ENCODE measurements at places on chromosomes 16 and 17. TPM values are rescaled to one million over a fixed set of nuclear protein-coding genes. Genes with fewer than 3 reads are reported as not detected.

The MIEF2 gene
- 9.1 TPM for polyA plus RNA-seq

- peaks cover 6% of the 10 kb centered on the region for H3K4me1 ChIP-seq
- H3K27ac ChIP-seq, result no peak overlapping the region
- peaks cover 8% of the 10 kb centered on the region for H3K36me3 ChIP-seq
- no peak for DNase-seq
- no peaks in the 10 kb centered on the region for H3K27me3 ChIP-seq
These were observed 5.6 kb downstream of the WSB1 start for GRCh38 chr17:27299384-27300049.

DNA sequence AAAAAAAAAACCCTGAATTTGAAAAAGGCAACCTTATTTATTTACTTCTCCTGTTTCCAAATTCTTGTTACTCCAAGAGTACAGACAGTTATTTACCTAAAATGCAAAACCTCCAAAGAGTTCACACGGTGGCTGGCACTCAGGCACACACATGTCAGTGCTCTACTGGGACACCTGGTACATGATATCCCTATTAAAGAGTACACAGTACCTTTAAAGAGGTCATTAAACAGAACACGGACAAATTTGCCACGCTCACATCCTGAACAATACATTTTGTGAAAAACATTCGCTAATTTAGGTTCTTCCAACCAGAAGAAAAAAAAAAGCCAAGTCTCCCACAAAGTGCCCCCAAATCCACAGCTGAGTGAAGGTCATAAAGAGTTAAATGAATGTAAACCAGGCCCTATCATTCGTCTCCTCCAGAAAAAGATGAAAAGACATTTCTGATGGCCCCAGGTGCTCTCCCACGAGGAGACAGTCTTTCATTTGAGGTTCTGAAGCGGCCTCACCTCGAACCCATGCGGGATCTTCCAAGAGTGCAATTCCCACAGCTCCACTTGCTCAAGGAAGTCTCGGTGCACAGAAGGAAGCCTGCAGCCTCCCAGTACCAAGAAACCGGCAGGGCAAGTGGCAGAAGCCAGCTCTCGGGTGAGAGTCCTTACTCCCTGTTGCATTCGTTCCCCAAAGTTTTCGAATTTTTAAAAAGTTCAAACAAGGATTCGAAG is 993 bp downstream of the ERN1 start:
- peak overlapping the region; percentile 58 for H3K27ac ChIP-seq
- no peak for DNase-seq
- peak overlapping the region; percentile 85 for H3K4me3 ChIP-seq
- no peaks in the 10 kb centered on the region for H3K36me3 ChIP-seq
- peaks cover 36% of the 10 kb centered on the region for H3K4me1 ChIP-seq

The KRT24 gene
- polyA plus RNA-seq, result 1.8 TPM

DNA sequence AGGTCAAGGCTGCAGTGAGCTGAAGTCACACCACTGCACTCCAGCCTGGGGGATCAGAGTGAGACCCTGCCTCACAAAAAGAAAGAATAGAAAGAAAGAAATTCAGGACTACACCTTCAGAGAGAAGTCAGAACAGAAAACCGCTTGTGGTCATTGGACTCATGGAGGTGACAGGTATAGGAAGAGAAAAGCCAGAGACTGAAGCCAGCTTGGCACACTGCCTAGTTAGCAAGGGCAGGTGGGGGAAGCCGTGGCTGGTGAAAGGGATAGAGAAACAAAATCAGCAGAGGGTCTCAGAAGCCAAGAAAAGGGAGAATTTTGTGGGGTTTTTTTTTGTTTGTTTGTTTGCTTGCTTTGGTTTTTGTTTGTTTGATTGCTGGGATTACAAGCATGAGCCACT is 32.9 kb upstream of the SKAP1 start:
- no peaks in the 10 kb centered on the region for H3K4me1 ChIP-seq
- DNase-seq, result no peak
- no peaks in the 10 kb centered on the region for H3K27me3 ChIP-seq
- no peaks in the 10 kb centered on the region for H3K36me3 ChIP-seq

DNA sequence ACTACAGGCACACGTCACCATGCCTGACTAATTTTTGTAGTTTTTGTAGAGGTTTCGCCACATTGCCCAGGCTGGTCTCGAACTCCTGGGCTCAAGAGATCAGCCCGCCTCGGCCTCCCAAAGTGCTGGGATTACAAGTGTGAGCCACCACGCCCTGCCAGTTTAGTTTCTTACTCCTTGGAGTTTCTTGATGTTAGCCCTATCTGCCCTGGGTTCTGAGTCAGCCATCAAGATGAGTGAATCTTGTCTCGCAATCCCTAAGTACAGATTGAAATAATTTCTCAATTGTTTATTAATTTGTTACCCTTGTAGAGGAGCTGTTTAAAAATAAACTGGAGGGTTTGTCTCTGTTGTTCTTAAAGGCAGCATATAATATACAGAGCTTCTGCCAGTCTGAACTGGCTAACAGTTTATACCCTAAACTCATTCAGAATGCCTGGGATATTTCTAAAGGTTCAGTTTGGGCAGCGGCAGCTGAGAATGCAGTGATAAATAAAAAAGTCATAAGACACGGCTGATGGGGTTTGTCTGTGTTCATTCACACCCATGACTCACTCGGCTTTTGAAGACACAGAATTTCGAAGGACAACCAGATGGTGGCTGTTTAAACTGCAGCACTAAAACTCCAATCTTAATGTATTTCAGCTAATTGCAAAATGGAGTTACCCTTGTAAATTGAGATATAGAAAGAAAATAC is 39.6 kb downstream of the GPRC5B start:
- no peak for DNase-seq
- H3K4me1 ChIP-seq, result no peaks in the 10 kb centered on the region
- H3K36me3 ChIP-seq, result no peaks in the 10 kb centered on the region
- H3K27me3 ChIP-seq, result no peaks in the 10 kb centered on the region
- H3K27ac ChIP-seq, result no peak overlapping the region

DNA sequence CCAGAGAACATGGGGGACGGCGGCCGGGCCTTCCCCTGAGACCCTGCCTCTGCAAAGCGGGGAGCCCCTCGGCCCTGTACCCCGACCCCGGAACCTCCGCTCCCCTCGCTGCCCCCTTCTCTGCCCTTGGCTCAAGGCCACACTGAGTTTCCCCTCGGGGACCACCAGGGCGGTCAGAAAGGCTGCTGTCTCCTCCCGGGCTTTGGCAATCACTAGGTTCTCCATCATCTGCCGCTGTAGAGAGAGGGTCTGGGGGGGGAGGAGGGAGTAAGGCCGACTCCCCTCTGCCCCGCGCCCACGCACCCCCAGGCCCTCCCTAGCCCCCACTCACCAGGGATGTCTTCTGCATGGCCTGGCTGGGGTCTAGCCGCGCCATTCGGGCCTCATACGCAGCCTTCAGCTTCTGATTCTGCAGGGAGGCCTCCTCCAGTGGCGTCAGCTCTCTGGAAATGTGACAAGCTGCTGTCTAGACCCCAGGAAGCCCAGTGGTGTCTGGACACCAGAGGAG is 8.4 kb downstream of the VPS9D1 start:
- H3K36me3 ChIP-seq, result peaks cover 5% of the 10 kb centered on the region
- H3K27me3 ChIP-seq, result no peaks in the 10 kb centered on the region
- no peak for DNase-seq
- H3K4me1 ChIP-seq, result peaks cover 5% of the 10 kb centered on the region
- H3K27ac ChIP-seq, result peak overlapping the region; percentile 47
- H3K4me3 ChIP-seq, result peak overlapping the region; percentile 74

The PLA2G10 gene
- polyA plus RNA-seq, result 3.2 TPM

- H3K36me3 ChIP-seq, result no peaks in the 10 kb centered on the region
- no peak for DNase-seq
- H3K27me3 ChIP-seq, result peaks cover 7% of the 10 kb centered on the region
- H3K27ac ChIP-seq, result no peak overlapping the region
- H3K4me3 ChIP-seq, result no peak overlapping the region
These were observed 88.6 kb upstream of the NKD1 start for GRCh38 chr16:50459496-50460080.

The HOXB9 gene
- not detected for polyA plus RNA-seq

The CALB2 gene
- polyA plus RNA-seq, result 0.39 TPM

- no peaks in the 10 kb centered on the region for H3K27me3 ChIP-seq
- peaks cover 15% of the 10 kb centered on the region for H3K4me1 ChIP-seq
- DNase-seq, result peak; percentile 60
- peaks cover 4% of the 10 kb centered on the region for H3K36me3 ChIP-seq
These were observed 497 bp downstream of the SMIM5 start for GRCh38 chr17:75633486-75634375.

GRCh38 chr16:56583351-56584168 is 5.8 kb upstream of the MT3 start:
- no peak for DNase-seq
- H3K27me3 ChIP-seq, result peaks cover 13% of the 10 kb centered on the region
- no peak overlapping the region for H3K4me3 ChIP-seq

GRCh38 chr16:12496186-12496585 is 307.5 kb downstream of the CPPED1 start:
- H3K27ac ChIP-seq, result no peak overlapping the region
- no peaks in the 10 kb centered on the region for H3K4me1 ChIP-seq
- no peaks in the 10 kb centered on the region for H3K27me3 ChIP-seq
- no peak overlapping the region for H3K4me3 ChIP-seq

DNA sequence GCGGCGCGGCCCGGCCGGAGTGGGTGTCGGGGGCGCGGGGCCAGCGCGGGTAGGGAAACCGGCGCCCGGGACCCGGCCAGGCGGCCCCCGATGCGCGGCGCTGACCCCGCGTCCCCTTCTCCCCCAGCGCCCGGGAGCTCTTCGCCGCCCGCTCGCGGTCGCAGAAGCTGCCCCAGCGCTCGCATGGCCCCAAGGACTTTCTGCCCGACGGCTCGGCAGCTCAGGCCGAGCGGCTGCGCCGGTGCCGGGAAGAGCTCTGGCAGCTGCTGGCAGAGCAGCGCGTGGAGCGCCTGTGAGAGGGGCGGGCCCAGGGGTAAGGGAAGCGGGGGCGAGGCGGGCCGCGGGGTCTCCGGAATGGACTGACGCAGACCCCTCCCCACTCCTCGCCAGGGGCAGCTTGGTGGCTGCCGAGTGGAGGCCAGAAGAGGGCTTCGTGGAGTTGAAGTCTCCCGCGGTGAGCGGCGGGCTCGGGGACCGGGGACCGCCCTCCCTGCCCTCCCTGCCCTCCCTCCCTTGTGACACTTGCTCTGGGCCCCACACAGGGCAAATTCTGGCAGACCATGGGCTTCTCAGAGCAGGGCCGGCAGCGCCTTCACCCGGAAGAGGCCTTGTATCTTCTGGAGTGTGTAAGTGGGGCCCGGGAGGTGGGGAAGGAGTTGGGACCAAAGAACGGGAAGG is 430 bp downstream of the TSEN54 start:
- peaks cover 11% of the 10 kb centered on the region for H3K36me3 ChIP-seq
- no peak overlapping the region for H3K27ac ChIP-seq
- DNase-seq, result no peak
- H3K4me1 ChIP-seq, result peaks cover 22% of the 10 kb centered on the region
- no peaks in the 10 kb centered on the region for H3K27me3 ChIP-seq

- no peaks in the 10 kb centered on the region for H3K36me3 ChIP-seq
- H3K27ac ChIP-seq, result peak overlapping the region; percentile 83
- H3K4me1 ChIP-seq, result peaks cover 17% of the 10 kb centered on the region
- no peak overlapping the region for H3K4me3 ChIP-seq
- DNase-seq, result no peak
These were observed 1.4 kb upstream of the TENT4B start for GRCh38 chr16:50151756-50152155.

- no peak for DNase-seq
- H3K4me1 ChIP-seq, result no peaks in the 10 kb centered on the region
- H3K27ac ChIP-seq, result no peak overlapping the region
- H3K27me3 ChIP-seq, result no peaks in the 10 kb centered on the region
- H3K4me3 ChIP-seq, result no peak overlapping the region
- peaks cover 11% of the 10 kb centered on the region for H3K36me3 ChIP-seq
These were observed 62.6 kb upstream of the RASL10B start for GRCh38 chr17:35668802-35669201.

The LITAFD gene
- not detected for polyA plus RNA-seq

The CA7 gene
- not detected for polyA plus RNA-seq

- no peaks in the 10 kb centered on the region for H3K4me1 ChIP-seq
- no peak overlapping the region for H3K4me3 ChIP-seq
- H3K36me3 ChIP-seq, result no peaks in the 10 kb centered on the region
- H3K27ac ChIP-seq, result no peak overlapping the region
- peaks cover 2% of the 10 kb centered on the region for H3K27me3 ChIP-seq
These were observed 117.8 kb downstream of the KCNJ12 start for GRCh38 chr17:21493993-21494392.

DNA sequence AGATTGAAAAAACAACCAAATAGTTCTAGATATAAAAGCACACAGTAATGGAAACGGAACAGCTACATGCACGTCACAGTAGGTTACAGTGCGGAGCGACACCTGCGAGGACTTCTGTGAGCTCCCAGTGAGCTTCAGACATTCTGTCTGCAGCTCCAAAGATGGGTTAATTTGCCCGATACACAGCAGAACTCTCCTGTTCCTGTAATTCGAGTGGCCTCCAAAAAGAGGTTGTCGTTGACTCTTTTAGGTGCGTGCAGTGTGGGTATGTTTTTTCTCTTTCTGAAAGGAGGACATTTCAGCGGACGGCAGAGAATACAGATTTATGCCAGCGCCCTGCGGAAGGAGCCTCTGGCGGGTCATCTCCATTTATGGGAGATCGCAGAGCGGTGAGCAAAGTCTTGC is 2.9 kb downstream of the OR1F1 start:
- DNase-seq, result no peak
- no peaks in the 10 kb centered on the region for H3K27me3 ChIP-seq
- H3K36me3 ChIP-seq, result no peaks in the 10 kb centered on the region
- peaks cover 17% of the 10 kb centered on the region for H3K4me1 ChIP-seq

The MVD gene
- 85.7 TPM for polyA plus RNA-seq

The NACA2 gene
- not detected for polyA plus RNA-seq

DNA sequence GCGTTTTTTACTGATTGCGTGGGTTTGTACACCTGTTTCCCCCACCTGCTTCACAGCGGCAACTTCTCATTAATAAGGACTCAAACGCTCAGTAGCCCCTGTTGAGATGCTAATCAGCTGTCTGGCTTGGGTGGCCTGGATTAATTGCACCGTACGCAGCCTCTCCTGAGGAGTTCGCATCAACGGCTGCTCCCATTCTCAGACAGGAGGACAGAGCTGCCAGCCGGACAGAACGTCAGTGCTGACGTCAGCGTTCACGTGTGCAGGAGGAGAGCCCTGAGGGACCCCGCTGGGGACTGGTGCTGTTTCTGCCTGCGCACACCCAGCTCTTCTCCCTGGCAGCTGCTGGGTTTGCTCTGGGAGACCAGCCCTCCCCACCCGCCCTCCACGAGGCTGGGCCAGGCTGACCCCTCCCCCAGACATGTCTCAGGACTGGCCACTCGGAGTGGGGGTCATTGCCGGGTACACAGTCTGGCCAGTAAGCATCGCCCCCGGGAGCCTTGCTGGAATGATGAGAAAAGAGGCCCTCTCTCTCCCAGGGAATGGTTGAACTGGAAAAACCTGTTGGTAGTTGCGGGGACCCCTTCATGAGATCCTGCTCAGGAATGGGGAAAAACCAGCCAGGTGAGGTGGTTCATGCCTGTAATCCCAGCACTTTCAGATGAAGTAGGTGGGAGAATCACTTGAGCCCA is 5.7 kb upstream of the BANP start:
- peaks cover 7% of the 10 kb centered on the region for H3K4me1 ChIP-seq
- H3K4me3 ChIP-seq, result no peak overlapping the region
- H3K36me3 ChIP-seq, result no peaks in the 10 kb centered on the region
- DNase-seq, result peak; percentile 25

GRCh38 chr16:57028086-57028485 is 38.7 kb downstream of the NLRC5 start:
- peaks cover 24% of the 10 kb centered on the region for H3K4me1 ChIP-seq
- no peak overlapping the region for H3K27ac ChIP-seq
- H3K27me3 ChIP-seq, result no peaks in the 10 kb centered on the region
- no peak overlapping the region for H3K4me3 ChIP-seq
- H3K36me3 ChIP-seq, result no peaks in the 10 kb centered on the region

Data from keratinocyte (primary cell).